ENCODE measurements at places on chromosomes 2 and 18.

DNA sequence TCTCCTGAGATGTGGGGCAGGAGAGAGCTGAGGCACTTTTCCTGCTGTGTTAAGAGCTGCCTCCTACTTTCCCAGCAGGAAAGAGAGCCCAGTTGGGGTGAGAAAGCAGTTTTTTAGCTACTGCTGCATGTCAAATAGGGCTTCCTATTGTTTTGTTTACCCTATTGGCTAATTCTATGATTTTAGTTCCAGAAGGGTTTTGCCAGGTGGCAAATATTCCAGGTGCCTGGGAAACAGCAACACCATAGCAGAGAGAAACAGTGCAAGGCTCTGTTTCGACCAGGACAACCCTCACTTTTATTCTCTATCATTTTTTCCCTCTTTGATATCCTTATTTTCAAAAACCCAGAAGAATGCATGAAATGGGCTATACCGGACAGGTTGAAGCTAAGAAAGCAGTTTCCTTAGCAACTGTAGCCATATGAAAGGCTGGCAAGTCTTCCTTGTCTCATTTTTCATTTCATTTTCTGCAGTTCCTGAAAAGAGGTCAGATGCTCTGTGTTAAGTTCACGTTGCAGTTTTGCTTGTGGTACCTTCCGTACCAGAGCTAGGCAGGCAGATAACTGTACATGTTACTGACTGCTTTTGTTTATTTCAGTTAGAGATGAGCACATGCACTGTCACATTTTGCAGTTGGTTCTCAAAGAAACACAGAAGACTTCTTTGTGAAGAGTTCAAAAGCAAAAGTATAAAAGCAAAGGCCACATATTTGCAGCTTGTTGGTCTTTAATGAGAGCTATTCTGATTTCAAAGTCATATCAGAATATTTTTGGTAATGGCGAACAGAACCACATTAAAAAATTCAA lies 84.8 kb downstream of the AQP4 start:
- DNase-seq = no peak

DNA sequence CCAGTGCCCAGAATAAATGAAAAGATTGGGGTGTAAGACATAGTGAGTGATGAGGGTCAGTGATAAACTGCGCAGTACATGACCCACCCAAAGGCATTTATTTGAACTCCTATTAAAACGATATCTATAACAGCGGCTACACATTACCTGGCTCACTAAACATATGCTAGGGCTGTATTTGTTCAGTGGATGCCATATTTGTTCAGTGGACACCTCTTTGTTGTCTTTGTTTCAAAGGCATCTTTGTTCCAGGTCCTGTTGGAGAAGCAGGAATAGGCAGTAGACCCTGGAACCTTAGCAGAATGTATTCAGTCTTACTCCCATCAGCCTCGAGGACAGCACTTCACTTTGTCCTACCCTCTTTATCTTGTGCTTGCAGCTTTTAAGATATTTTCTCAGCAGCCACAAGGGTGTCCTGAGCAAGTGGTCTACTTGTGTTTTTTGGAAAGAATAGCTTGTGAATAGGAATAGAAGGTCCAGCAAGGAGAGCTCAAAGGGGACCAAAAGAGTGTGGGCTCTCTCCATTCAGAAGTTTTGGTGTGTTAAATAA lies 650.8 kb upstream of the FANCL start:
- DNase-seq = no peak

DNA sequence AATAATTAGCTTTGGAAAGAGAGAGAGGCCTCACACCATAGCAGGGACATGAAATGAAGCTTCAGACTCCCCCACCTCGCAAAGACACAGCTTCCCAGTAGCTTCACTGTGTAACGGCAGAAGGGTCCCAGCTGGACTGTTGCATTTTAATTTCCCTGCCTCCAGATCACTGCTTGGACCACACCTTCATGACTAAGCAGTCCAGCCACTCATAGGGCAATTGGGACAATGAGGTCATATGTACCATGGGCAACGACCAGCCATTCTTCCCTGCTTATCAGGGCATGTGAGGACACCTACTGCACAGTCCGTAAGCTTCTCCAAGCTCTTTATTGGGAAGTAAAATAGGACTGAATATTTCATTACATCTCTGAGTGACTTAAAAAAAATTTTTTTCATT lies 183.0 kb downstream of the MREG start:
- no peak for DNase-seq

DNA sequence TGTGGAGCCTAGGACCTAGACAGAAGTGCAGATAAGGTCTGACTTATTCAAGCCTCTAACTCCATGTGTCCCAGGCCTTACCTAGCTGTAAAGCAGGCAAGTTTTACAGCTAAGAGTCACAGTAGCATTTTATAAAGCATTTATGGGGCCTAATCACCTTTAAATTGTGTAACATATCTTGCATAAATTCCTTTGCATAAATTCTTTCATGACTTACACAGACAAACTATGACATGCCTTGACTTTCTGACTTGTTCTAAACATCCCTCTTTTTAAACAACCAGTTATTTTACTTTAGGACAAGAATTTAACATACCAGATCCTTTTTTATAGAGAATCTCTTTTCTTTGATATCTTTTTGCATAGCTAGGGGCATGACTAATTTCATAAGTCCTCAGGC lies 1257.8 kb upstream of the NRXN1 start:
- DNase-seq = no peak

DNA sequence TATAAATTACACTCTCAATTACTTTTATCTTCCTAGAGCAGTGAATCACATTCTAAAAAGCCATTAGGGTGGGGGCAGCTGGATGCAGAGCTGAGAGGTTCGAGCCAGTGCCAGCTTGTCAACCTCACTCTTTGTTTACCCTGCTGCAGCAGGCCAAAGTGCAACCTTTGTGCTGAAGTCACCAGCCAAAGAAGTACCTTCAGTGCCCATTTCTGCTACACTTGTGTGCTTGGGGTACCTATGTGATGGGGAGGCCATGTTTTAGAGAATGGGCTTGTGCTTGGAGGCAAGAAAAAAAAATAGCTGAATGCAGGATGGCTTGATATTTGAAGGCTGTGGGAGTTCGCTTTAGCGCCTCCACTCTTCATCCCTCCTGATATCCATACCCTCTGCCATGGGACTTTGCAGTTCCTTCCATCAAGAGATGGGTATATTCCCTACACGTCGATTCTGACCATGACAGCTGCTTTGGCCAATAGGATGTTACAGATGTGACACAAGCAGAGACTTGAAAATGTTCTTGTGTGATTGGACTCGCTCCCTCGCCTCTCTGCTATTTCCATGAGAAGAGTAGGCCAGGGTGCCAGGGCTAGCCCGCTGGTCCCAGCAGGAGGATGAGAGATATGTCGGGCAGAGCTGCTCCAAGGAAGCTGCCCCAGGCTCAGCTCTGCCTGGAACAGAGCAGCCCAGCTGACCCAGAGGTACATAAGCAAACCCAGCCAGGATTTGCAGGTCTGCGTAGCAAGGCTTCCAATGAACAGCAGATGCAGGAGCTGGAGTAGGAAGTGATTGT lies 12.7 kb upstream of the FZD5 start:
- no peak for DNase-seq

DNA sequence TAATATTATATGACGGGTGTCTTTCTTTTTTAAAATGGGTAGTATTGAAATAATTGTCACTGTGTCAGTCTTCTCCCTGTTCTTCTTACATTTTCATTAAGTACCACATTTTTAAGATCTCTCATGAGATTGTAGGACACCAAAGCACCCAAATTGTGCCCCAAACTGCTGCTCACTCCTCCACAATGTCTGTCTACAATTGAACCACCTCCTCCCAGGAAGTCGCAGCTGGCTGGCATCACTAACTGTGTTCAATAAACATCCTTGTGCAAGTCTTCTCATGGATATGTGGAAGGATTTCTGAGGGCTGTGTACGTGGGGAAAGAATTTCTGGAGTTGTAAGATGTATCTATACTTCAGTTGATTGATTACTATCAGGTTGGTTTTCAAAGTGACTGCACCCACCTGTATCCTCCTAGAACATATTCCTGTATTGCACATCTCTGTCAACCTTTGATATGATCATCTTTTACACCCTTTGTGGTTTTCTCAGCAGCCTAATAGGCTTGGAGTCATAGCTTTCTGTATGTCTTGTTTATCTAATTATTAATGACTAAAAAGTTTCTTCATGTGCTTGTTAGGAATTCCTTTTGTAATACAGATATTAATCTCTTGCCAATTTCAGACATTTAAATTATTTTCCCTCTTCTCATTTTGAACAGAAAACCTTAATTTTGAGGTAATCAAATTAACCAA lies 774.9 kb downstream of the RNF144A start:
- no peak for DNase-seq

DNA sequence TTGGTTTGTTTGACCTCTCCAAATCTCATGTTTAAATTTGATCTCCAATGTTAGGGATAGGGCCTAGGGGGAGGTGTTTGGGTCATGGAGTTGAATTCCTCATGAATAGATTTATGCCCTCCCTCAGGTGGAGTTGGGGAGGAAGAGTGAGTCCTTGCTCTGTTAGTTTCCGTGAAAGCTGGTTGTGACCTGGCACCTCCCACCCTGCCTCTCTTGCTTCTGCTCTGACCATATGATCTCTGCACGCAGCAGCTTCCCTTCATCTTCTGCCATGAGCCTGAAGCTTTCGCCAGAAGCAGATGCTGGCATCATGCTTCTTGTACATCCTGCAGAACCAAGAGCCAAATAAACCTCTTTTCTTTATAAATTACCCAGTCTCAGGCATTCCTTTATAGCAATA lies 231.6 kb upstream of the ERBB4 start:
- no peak for DNase-seq

Measured in stimulated activated CD4-positive, alpha-beta T cell treated with anti-CD3 and anti-CD28 coated beads, Interleukin-15, amount 100 ng/mL, for 1 hour (primary cell).